LNCaP clone FGC (cell line): ENCODE measurements at places on chromosomes 7 and 10.

DNA sequence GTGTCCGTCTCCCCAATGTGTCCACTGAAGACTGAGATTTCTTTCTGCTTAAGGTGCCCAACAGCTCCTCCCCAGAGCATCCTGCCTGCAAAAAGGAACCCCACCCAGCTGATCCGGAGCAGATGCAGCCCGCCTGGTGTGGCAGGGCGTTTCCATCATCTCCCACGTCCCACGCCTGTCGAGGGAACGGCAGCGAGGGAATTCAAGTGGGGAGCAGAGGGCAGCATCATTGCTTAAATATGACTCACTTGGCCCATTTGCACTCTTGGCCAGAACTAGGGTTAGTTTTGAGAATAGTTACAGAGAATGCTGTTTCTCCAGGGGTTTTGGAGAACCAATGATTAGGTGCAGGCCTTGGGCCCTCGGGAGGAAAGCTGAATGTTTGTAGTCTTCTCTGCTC lies 20.8 kb downstream of the VWA2 start:
- no peak for DNase-seq

DNA sequence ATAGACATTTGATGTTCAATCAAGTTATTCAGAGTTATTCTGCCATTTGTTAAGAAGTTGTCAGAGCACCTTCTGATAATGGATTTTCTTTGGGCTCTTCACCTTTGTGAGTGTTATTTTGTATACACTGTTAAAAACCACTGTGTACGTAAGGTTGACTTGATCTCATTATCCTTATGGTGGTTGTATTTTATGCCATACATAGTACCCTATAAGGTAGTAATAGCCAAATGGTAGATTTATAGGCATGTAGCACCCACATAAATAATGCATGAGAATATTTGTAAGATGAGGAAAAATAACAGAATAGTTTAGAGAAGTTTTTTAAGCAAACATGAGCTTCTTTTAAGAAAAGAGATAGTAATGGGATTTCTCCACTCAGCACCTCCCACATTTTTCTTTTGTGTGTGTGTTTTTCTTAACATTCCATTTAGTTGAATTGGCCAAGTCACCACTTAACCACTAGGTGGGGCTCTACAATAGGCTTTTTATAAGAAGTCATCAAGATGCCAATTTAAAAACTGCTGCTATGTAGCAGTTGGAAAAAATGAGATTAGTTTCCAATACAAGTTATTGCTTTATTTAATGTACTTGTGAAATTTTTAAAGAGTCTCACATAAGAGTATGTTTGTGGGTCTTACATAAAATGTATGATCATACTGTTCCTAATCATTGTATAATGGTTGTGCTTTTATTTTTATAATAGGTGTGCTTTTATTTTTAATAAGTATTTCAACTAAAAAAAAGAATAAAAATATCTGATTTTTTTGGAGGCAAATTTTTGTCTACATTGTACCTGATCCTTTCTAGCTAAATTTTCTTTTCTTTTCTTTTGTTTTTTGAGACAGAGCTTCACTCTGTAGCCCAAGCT lies 41.1 kb upstream of the STMP1 start:
- peak; percentile 54 for DNase-seq

- no peak for DNase-seq
Observed at GRCh38 chr10:60162631-60163030, 227.0 kb downstream of the ANK3 start.

- DNase-seq: peak; percentile 67
Observed at GRCh38 chr10:78620985-78621799, 447.6 kb upstream of the ZMIZ1 start.

DNA sequence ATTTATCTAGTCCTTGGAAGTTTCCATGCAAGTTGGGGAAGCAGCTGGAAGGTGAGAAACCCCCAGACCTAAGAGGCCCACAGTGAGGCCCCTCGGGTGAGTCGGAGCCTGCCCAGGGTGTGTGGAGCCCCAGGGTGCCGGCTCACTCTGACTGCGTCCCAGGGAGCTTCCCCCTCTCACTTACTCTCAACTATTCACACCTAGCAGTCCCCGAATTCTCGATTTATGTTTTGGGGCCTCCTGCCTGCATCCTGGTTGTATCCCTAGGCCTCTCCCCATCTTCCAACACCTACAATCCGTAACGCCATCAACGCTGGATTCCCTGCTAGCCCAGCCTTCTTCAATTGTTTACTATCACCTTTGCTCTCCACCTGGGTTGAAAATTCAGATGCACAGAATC lies 63.9 kb downstream of the PRKAG2 start:
- DNase-seq: no peak

DNA sequence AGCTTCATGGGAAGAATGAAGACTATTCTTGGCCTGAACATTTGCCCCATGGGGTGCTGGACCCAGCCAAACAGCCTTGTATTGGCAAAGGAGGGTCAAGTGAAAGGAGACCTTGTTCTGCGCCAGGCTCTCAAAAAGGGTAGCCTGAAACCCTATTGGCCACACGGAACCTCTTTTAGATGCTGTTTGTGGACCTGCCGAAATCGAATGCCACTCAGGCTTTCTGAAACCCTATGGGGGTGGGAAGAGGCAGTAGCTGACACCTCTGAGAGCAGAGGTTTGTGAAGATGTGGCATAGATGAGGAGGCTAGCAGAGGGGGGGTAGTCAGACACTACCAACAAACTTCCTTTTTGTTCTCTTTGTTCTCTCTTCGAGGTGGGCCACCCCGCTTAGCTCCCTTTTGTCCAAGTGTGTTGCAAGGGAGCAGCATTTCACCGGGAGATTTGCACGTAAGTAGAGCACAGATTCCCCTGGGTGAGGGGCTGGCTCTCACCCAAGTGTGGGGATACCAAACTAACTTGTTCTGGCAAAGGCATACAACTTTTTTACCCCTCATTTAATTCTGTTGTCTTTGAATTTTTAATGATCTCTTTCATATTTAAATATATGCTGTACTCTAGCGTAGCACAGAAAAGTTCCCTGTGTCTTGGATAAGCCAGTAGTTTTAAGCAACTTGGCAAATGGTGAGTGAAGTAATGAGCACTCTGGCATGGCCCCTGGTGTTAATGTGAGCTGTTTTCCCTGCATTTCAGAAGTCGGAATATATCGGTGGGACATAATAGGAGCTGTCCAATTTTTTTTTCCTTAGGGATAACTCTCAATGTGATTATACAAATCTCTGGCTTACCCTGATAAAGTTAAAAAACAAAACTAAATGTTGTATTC lies 107.7 kb downstream of the SEPTIN7 start:
- DNase-seq: no peak

DNA sequence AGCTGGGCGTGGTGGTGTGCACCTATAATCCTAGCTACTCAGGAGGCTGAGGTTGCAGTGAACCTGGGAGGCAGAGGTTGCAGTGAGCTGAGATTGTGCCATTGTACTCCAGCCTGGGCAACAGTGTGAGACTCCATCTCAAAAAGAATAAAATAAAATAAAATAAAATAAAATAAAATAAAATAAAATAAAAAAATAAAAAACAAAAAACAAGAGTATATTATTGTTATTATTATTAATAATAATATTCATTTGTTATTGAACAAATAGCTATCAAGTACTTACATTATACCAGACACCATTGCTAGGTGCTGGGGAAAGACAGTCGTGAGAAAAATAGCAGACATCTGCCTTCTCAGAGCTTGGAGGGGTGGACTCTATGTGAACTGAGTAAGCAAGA lies 24.1 kb downstream of the PAX2 start:
- no peak for DNase-seq

- no peak for DNase-seq
Observed at GRCh38 chr10:132296666-132297443, 10.9 kb downstream of the STK32C start.

GRCh38 chr10:35341521-35341920 lies 5.2 kb downstream of the CCNY start:
- no peak for DNase-seq

DNA sequence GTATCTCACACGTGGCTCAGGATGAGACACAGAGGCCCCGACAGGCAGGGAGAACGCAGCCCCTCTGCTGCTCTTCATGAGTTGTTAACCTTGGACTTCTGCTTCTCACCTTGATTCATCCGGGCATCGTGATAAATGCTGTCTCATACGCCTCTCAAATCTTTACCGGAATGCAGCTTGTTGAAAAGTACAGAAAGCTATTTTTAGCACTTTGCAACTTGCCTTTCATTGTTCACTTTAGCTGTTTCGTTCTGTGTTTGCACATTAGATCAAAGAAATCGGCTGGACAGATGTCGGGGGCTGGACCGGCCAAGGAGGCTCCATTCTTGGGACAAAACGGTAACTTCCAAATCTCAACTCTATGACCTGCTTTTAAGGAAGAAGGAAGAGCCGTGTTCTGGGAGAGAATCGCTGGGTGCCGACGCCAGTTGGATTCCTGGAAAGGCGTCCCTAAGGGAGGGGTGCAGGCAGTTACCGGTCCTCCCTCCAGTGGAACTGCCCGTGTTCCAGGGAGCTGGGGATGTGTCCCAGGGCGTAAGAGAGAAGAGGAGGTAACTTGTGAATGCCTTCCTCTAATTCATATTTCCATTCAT lies 49.3 kb downstream of the PFKP start:
- no peak for DNase-seq

GRCh38 chr7:40234046-40234445 lies 99.2 kb downstream of the SUGCT start:
- DNase-seq: no peak

- DNase-seq: no peak
Observed at GRCh38 chr10:16497911-16498310, 23.8 kb downstream of the C1QL3 start.

GRCh38 chr10:87656431-87657072 lies 3.1 kb upstream of the PAPSS2 start:
- DNase-seq: no peak

DNA sequence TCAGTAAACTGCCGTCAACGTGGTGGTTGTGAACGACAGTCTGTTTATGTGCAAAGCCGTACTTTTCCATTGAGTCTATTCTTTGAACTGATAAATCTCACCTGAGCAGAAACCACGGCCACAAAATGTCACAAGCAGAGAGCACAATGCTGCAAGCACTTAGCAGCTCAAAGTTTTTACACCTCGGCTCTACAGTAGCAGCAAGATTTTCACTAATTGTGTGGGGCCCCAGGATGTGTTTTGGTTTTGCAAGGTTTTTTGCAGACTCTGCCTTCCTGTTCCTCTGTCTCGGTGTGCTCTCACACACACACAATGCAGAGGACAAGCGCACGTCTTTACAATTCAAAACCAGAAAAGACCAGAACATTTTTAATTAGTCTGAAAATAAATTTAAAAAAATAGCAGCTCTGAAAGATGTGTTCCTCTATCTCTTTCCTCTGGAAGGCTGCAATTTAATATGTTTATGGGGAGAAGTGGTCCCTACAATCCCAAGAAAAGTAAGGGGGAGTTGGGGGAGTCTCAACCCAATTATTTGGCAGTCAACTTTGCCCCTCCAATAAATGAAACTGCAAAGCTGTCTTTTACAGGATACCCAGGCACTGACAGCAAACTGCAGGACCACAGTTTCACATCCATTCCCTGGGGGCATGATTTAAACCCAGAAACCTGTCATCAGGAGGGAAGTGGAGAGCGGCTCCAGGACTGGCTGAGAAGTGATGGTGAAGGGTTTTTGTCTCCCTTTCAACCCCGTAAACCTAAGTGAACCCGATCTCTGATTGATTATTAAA lies 73.8 kb upstream of the SFMBT2 start:
- DNase-seq: no peak

GRCh38 chr7:5610500-5611186 lies 170.8 kb downstream of the RNF216 start:
- DNase-seq: no peak

GRCh38 chr10:71136036-71136721 lies 76.2 kb upstream of the UNC5B start:
- DNase-seq: no peak

DNA sequence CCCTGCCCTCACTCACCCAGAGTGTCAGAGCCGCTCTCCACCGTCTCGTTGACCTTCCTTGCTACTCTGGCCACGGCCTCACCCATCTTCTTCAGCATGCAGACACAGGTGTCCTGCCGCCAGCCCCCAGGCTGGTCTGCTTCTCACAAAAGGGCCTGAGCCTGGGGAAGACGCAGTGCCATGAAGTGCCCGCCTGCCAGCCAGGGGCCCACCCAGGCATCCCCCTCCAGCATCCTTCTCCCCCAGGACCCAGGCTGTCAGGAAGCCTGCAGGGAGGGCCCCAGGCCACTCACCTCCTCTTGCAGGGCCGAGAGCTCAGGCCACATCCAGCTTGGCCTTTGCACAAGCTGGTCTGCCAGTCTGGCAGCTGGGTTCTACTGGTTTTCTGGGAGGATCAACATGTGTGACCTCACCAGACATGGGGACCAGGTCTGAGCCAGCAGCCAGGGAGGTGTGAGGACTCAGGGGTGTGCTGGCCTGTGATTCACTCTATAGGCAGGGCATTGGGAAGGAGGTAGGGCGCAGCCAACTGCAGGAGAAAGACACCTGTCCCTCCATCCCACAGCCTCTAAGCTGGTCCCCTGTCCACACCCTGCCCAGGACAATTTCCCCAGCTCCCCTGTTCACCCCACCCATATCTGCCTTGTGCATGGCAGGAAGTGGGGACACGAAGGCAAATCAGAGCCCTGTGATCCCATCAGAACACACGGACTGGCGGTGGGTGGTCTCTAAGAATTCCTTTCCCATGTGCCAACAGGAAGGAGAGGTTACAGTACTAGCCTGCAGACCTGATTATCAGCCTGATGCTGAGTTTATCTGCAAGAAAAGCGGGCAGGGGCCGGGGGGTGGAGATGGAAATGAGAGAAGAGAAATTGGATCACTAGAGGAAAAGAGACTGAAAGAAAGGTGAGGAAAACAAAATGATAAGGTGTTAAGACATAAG lies 5.7 kb downstream of the LRRC20 start:
- DNase-seq: no peak

- no peak for DNase-seq
Observed at GRCh38 chr7:133437544-133437943, 184.7 kb downstream of the EXOC4 start.

DNA sequence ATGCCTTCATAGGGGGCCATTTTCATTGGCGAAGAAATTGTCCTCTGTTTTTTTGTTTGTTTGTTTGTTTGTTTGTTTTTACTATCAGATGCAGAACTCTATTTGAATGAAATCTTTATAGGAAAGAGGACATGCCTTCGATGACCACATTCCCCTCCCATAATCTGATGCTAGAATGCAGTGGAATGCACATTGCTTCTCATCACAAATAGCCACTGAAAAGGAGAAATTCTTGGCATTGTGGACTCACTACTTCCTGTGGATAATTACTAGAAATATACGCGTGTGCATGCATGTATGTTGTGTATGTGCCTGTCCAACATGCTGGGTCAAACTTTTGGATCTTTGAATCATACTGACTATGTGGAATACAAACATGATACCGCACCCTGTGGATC lies 70.5 kb upstream of the SFMBT2 start:
- no peak for DNase-seq

GRCh38 chr10:89404104-89405047 lies 10.0 kb upstream of the IFIT5 start:
- no peak for DNase-seq
